Skin of body (tissue), 3 donors: ENCODE measurements at places on chromosomes 11 and 22. TPM values are rescaled to one million over a fixed set of nuclear protein-coding genes. Genes with fewer than 3 reads are reported as not detected.

KCNQ1 gene
- 1.3 TPM for total RNA-seq

- no peak for DNase-seq
Observed at GRCh38 chr11:16261836-16262644, 94.3 kb downstream of the SOX6 start.

DNA sequence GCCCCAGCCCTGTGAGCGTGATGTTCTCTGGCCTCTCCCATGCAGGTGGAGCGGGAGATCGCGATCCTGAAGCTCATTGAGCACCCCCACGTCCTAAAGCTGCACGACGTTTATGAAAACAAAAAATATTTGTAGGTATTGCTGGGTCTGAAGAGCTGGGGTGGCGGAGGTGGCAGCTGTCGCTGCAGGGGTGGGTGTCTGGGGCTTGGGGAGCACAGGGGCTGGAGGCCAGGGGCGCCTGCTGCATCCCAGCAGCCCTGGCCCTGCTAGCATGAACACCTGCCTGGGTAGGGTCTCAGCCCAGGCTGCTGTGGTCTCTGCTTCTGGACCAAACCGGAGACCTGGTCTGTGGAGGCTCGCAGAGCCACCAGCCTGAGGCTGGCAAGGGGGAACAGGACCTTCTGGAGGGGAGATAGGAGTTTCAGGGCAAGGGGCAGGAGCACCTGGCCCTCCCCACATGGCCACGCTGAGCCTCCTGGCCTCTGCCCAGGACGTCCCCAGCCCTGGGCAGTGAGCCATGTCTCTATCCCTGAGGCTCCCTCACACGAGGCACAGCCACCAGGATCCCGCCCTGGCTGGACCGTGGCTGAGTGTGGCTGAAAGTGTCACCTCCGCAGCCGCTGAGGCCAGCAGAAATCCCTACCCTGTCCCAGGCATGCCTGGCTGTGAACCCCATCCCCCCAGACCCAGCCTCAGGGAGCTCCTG lies 48.2 kb downstream of the MOB2 start:
- DNase-seq, result no peak

GRCh38 chr11:1732418-1733008 lies 17.9 kb downstream of the IFITM10 start:
- no peak for DNase-seq

SC5D gene
- 53.8 TPM for total RNA-seq

MTCH2 gene
- 34.4 TPM for total RNA-seq

CCDC81 gene
- total RNA-seq, result 2.3 TPM

GRCh38 chr22:38506118-38506962 lies at the start of gene DDX17:
TSS of gene DDX17 (minus strand) at chr22:38506311.
- peak; percentile 100 for DNase-seq

DNA sequence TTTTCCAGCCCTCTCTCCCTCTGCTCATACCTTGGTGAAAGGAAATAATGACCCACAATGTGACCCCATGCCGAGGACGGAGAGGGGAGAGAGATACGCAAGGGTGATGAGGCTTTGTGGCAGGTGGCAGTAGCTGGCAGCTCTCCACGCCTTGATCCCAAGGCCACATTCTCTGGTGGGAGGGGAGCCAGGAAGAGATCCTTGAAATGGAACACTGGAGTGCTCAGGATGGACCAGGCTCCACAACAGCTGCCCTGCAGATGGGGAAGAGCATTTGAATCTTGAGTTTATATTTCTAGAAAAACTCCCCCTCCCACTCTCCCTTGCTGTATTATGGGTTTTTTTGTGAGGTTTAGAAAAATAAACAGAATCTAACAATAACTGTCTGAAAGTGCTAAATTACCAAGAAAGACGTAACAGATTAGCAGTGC lies 61.6 kb upstream of the CDON start:
- DNase-seq, result peak; percentile 80

JOSD1 gene
- total RNA-seq, result 35.5 TPM

OR8A1 gene
- not detected for total RNA-seq

DNA sequence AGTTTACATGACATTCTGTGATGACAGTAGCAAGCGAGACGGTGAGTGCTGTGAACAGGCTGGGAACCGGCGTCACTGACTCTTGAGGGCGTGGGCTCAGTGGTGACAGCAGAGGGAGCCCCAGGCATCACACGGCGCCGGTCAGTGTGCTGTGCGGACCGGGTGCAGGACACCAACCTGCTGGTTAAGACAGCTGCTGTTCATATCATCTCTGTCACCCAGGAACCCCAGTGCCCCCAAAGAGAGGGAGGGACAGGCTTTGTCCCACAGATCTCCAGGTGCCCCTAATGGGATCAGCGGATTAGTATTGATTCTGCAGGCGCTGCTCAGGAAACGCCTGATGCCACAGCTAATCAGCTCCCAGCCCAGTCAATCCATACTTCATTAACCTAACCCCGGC lies 18.4 kb downstream of the B3GAT1 start:
- no peak for DNase-seq

DNA sequence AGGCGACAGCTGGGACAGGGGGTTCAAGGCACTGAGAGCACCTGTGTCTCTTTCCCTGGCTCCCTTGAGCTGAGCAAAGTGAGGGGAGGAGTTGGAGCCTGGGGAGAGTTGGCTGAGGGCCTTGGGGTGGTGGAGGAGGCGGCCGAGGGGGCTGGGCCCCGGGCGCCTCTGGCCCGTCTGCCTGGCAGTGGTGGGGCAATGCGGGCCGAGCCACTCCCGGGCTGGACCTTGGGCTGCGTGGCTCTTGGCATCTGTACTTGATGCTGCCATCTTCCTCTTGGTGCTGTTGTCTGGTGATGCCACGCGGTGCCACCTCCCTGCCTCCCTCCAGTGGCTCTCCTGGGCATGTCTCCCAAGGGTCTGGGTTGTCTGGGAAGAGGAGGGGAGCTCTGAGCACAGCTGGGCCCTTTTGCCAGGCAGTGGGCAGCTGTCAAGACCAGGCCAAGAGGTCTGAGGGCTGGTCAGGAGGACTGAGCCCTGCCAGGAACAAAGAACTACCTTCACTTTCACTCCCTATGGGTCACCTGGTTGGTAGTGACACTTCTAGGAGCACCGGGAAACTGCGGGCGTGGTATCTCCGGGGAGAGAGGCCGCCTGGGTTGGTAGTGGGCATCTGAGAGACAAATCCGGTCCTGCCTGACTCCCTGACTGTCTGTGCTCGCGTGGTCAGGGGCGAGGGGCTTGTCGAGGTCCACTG lies 1.3 kb downstream of the GRIK4 start:
- no peak for DNase-seq

- no peak for DNase-seq
Observed at GRCh38 chr11:111512296-111513239, at the start of gene BTG4. TSS of gene BTG4 (minus strand) at chr11:111512386. CDS start at chr11:111498776, 13,610 bp downstream.

GRCh38 chr11:36417154-36417553 lies 92.9 kb downstream of the TRAF6 start:
- no peak for DNase-seq

DNA sequence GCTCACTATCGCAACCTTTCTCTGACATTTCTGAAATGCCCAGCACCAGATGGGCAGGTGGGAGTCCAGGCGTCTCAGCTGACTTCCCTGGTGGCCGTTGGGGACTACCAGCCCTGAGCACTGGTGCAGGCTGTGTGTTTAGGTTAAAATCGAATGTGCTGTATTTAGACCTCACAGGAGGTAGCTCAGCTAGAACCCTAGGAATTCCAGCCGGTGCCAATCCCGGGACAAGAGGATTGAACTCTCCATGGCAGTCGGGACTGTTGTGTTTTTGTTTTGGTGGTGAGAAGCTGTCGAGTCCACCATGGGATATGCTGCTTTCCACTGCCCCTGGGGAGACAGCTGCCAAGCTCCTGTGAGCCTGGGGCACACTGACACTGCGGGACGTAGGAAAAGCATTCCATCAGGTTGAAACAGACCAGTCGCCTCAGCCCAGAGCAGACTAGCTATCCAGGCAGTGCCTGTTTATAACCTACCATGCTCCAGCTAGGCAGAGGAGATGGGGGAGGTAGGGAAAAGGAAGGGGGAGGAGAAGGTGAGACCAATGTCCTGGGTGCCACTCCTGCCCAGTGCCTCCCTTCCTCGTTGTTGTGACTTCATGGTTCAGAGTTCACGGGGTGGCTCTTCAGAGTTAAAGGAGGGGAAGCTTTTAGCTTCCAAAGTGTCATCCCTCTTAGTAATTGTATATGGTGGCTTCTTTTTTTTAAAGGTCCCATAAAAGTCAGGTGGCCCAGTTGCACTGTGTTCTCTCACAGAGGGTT lies 53.0 kb downstream of the MICAL2 start:
- DNase-seq, result no peak

KMT5B gene
- 41.5 TPM for total RNA-seq

DNA sequence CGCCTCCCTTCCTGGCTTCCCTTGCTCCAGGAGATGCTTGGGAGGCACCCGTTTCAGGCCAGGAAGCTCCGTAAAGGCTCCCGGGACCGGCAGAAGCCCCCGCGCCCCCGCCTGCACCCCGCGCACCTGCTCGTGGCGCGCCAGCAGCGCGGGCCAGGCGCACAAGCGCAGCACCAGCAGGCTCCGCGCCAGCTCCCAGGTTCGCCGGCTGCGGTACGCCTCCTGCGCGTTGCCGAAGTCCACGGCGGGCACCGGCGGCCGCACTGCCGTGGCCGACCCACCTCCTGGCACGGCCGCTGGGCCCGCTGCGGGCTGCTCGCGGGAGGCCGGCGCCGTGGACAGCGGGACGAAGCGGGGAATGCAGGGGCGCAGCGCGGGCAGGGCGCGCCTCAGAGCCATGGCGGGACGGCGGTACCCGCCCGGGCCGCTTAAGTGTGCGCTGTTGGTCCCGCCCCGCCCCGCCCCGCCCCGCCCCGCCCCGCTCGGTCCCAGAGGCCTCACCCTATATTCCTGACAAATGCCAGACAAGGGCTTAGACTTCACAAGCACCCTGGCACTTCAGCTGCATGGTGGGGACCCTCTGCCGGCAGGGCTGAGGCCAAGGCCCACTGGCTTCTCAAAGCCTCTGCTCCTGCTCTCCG lies at the start of gene PRODH:
TSS of gene PRODH (minus strand) at position 405 of the 641 bp plus-strand sequence. CDS start at position 399, 6 bp downstream.
- no peak for DNase-seq

ARHGAP20 gene
- total RNA-seq, result 7.6 TPM

DNA sequence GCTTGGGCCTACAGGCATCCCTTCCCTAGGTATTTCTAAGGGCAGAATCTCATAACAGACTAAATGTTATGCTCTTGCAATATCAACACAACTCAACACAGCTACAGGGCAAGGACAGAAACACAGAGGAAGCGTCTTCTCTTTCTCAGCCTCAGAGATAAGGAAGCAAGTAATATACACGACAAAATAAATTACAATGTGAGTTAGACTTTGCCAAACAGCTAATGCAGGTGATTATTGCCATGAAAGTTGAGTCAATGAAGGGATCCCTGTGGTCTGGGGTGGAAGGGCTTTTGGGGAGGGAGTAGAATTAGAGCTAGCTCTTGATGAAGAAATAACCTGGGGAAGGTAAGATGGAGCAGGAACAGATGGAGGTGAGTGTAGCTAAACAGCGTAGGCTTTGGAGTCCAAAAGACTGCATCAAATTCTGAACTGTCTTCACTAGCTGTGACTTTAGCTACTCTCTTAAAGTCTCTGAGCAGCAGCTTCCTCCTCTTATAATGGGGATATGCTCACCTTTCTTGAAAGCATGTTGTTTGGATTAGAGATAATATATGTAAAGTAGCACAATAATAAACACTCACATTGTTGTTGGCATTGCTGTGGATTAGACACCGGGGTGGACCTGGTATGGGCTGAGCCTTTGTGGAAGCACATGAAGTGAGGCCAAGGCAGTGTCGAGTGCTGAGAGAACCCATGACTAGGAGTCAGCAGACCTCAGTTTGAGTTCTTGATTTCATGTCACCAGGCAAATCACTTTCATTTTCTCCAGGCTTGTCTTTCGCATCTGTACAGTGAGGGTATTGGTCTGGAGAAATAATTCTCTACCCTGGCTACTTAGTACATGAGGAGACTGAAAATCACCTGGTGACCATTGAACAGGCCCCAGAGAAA lies 41.0 kb upstream of the AQP11 start:
- no peak for DNase-seq

- no peak for DNase-seq
Observed at GRCh38 chr11:61170566-61170965, 9.3 kb upstream of the VPS37C start.

NLRP14 gene
- 0.20 TPM for total RNA-seq

DNA sequence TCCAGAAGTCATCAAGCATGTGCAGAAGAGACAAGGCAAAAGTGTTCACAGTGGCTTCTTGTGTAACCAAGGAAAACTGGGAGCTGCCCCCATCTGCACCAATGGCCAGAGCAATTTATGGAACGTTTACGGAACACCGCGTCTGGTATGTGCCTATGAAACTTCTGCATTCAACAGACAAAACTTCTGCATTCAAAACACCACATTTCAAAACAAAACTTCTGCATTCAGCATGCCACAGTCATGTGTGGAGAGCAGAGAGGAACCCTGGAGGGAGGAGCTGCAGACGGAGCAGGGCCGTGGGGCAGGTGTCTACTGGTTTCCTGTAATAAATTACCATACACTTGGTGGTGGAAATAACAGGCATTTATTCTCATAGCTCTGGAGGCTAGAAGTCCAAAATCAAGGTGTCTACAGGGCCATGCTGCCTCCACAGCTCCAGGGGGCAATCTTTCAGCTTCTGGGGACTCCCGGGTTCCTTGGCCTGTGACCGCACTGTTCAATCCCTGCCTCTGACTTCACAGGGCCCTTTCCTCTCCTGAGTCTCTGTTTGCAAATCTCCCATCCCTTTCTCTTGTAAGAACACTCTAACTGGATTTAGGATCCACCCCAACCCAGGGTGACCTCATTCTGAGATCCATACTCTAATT lies 32.2 kb downstream of the RPL3 start:
- no peak for DNase-seq

- DNase-seq, result no peak
Observed at GRCh38 chr11:77409046-77409445, 64.8 kb downstream of the PAK1 start.

- DNase-seq, result no peak
Observed at GRCh38 chr22:29133603-29134133, 60.8 kb downstream of the KREMEN1 start.

- DNase-seq, result no peak
Observed at GRCh38 chr22:18012531-18012930, 11.8 kb downstream of the MICAL3 start.

- peak; percentile 62 for DNase-seq
Observed at GRCh38 chr11:9274499-9275258, 9.5 kb upstream of the DENND5A start.

- DNase-seq, result no peak
Observed at GRCh38 chr11:110261195-110262071, 35.0 kb downstream of the RDX start.

- no peak for DNase-seq
Observed at GRCh38 chr11:1762537-1763302, 1.0 kb downstream of the CTSD start.

THRSP gene
- 203 TPM for total RNA-seq

- no peak for DNase-seq
Observed at GRCh38 chr11:47506795-47507562, 46.0 kb downstream of the CELF1 start.

GRCh38 chr11:46367244-46367915 lies 14.1 kb upstream of the MDK start:
- DNase-seq, result peak; percentile 63

DNA sequence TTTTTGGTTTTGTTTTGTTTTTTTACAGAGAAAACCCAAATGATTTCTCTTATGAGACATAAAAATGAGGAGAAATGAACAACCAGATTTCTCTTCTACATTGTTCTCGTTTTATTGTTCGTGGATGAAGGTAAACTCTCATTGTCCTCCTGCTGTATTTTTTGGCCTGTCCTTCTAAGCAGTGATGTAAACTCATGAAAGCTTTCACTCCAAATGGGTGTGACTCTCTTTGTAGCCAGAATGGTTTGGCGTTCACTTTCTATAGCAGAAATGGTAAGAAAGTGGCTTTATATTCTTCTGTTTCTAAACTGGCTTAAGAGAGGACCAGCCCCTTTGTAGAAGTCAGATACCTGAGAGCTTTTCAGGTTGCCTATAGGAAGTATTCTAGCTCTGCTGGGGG lies 15.5 kb upstream of the BMAL1 start:
- DNase-seq, result no peak

GRCh38 chr11:4881188-4881587 lies 512 bp upstream of the OR51T1 start:
- no peak for DNase-seq
